NCI-H460 (cell line): ENCODE measurements at places on chromosomes 3 and 15. TPM values are rescaled to one million over a fixed set of nuclear protein-coding genes. Genes with fewer than 3 reads are reported as not detected.

Gene MKRN2OS
- not detected in 2 replicates for total RNA-seq

DNA sequence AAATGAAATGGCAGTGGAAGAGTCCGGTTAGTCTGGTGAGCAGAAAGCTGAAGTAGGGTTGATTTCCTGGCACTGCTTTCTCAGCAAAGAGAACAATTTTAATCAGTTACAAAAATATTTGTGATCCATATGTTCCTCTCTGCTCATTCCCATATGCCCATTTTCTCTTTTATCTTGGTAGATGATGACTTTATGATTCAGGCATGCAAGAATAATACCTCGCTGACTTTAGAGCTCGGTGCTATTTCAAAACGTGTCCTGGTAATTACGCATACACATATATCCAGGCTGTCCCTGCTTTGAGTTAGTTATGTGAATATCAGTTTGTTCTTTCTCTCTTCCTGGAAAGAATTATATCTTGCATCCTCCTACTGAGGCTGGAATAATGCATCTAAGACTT, 38.5 kb downstream of the ARPP21 start:
- no peak for DNase-seq

GRCh38 chr3:194930377-194931204, 244.9 kb downstream of the FAM43A start:
- no peak for DNase-seq

DNA sequence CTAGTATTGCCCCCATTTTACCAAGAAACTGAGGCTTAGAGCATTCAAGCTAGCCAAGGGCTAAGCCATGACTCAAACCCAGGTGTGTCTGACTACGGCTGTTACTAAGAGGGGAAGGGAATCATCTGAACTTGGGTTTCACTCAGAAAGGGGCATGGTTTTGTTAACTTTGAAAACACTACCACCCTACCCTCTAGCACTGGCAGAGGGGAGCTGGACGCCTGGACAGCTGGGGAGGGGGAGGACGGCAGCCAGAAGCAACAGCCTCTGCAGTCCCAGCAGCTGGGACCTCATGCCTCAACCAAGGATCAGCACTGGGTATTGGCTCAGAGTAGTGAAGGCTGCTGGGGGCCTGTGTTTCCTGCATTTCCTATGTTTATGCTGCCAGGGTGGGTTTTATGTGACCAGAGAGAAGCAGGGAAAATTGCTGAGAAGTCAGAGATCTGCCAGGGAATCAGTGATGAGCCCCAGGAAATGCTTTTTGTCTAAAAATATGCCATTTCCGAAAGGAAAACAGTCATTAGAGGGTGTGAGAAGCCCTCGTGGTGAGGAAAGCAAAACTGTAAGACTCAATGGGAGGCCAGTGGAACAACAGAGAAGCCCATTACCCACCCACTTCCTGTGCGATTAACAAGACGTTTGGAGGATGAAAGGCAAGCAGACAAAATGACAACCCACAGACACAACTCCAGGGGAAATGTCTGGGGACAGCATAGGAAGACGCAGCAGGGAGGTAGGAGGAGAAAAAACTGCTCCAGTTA, 41.2 kb downstream of the LIPC start:
- DNase-seq, result no peak

DNA sequence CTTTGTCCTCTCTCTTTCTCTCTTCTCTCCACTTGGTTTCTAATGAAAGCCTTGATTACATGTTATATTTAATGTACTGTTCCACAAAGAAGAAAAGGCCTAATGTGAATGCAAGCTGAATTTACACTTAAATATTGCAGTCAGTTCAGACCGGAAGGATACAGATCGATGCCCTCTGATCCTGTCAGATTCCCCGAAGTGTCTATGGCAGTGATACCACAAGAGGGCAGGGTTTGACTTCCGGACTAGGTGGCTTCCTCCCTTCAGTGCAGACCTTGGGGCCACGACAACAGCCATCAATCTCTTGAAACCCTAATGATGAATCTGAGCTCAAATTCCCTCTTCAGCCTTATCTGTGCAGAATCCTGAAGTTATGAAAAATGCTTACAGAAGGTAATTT, 29.5 kb downstream of the AGTR1 start:
- DNase-seq, result peak; percentile 7

GRCh38 chr15:75076277-75076676, 52.9 kb downstream of the PPCDC start:
- DNase-seq, result no peak

Gene CAND2
- 0.12 and 0.57 TPM in 2 replicates for total RNA-seq

DNA sequence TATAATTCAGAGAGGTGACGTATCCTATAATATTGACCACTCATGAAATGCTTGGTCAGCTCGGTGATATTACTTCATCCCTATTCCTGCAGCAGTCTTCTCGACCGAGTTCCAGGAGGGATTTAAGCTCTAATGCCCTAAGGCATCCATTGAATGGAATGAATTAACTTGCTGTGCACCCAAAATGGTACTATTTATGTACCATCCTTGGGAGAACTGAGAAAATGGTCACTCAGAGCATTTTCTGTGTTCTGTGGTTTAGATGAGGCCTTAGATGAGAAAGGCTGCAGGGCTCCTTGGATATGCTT, 638 bp downstream of the BLOC1S6 start:
- no peak for DNase-seq

GRCh38 chr15:29135702-29136646, 133.6 kb downstream of the NSMCE3 start:
- no peak for DNase-seq

Gene SCN10A
- total RNA-seq, result not detected in 2 replicates

GRCh38 chr3:39285332-39285731, 5.5 kb upstream of the CX3CR1 start:
- DNase-seq, result no peak

DNA sequence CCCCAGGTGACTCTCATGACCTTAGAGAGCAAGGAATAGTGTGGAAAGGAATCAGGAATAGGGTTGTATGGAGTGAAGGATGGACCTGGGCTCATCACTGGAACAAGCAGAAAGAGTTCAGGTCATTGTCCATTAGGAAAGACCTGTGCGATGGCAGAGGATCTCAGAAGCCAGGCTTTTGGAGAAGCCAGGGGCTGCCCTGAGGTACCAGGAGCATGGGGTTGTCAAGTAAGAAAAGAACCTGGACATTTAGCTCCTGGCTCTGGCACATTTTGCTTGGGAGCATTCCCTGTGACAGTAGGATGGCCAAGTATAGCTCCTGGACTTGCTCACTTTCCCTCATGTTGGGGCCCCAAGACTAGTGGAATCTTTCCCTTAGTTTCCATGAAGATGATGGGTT, 52.9 kb upstream of the MANF start:
- DNase-seq, result no peak

DNA sequence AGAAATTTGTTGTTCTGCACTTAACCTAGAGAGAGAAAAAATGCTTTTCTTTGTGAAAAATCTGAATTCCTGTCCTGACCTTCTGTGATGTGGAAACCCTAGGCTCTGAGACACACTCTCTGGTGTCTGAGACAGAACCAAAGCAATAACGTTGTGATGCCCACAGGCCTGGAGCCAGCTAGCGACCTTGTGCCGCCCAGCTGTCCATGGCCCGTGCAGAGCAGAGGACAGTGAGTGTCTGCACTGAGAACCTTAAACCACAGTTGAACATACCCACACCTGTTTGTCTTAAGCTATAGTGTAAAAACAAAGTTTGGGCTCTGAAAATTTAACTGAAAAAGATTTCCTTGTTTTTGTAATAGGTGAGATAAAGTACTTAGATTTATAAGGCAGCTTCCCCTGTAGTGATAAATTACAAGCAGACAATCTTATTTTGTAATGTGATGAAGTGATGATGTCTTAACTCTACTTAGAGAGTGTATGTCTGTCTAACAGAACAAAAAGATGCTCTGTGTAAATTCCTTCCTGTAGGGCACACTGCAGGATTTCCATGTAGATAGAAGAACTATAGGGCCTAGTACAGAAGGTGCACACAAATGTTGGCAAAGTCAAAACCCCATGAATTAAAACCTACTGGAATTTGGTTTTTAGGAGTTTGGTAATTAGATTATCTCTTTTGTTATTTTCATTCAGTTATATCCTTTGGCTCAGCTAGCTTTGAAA, 62.7 kb downstream of the SNRK start:
- DNase-seq, result no peak

GRCh38 chr15:51380999-51381806, 39.7 kb downstream of the GLDN start:
- peak; percentile 72 for DNase-seq

- DNase-seq, result peak; percentile 89
These were observed 26.0 kb downstream of the TMEM158 start for GRCh38 chr3:45199837-45200648.

Gene ANO10
- total RNA-seq, result 10.4 and 11.1 TPM in 2 replicates

DNA sequence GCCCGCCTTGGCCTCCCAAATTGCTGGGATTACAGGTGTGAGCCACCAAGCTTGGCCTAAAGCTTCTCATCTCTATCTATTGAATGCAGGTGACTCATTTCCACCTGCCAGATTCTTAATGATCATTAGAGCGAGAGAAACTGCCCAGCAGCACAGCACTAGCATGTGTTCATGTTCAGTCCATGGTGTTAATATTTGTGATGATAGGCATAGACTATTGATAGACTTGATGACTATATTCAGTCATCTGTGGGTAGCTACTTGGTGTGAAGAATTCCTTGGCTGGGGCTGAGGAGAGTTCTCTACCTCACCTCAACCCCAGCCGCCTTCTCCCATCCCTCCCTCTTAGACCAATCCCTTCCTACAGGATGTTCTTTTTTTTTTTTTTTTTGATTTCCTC, 60.0 kb downstream of the ST6GAL1 start:
- no peak for DNase-seq

DNA sequence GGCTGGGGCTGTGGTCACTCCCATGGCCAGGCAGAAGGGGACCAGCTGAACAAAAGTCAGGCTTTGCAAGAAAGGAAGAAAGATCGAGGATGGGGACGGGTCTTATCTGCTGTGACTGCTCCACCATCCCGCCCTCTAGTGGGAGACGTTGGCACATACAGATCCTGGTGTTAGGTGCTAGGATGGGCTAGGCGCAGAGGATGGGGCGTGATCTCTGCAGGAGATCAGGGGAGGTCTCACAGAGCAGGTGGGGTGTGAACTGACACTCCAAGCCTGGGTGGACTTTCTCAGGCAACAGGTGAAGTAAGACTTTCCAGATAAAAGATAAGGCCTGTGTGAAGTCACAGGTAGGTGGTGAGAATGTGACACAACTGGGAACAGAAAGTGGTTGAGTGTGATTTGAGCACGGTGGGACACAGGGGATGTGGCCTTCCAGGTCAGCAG, 141.9 kb upstream of the SMAD3 start:
- DNase-seq, result no peak
